Esophagus squamous epithelium (tissue), 5 donors: ENCODE measurements at places on chromosomes 11 and 22.
A peak's percentile ranks its signal among the peaks of the same experiment; 100 is the strongest.

- no peak for DNase-seq
These were observed 54.9 kb downstream of the TRIM44 start for GRCh38 chr11:35717520-35717919.

DNA sequence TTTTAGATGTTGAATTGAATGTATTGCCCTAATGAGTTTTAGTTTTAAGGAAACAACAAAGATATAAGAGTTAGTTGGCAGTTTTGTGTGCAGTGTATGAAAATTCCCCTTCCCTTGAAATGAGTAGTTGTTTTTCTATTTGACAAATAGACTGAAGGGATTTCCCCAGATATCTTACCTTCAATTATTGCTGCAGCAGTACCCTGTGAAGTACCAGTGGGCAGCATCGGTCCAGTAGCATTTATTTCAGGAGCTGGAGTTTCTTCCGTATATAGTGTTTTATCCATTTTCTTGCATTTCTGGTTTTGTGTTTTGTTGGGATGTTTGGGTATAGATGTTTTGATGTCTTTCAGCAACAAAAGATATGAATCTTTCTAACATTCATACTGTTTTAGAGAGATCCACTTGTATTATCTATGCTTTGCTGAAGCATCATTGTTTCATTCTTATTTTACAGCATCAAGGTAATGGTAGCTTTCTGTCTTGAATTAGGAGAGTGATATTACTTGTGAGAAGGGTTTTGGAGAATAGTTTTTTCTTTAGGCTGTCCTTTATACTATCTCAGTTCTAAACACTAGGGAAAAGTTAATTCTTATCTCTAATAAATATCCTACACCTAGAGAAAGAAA lies 7.4 kb downstream of the KMT2A start:
- DNase-seq, result no peak

DNA sequence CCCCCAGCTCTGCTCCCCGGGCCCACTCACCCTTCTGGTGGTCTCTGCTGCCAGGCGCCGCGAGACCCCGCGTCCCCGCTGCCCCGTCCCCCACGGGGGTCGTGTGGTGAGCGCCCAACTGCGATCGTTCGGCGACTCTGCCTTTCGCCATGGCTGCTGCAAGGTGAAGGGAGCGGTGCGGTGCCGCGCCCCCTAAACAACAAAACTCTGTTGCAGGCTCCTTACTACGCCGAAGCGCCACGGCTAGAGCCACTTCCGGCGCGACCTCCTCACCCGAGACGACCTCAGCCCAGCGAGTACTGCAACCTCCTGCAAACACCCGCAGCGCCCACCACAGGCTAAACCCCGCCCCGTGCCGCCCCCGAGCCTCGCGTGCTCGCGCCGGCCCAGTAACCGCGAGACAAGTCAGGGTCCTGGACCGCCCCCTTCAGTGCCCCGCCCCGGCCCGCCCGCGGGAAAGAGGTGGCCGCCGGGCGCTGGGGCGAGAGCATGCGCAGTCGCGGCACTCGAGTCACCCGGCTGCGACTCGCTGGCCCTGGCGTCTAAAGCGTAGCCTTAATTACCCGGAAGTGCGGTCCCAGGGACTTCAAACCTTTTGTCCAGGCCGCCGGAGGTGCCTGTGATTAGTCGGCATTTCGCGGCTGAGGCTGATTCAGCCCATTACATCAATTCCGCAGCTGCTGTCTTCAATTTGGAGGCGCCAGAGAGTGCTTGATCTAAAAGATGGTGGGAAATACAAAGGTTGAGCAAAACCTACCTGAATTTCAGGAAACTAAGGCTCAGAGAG lies at the start of gene TMEM41B:
Gene TMEM41B (minus strand): TSS at position 303 of the 787 bp plus-strand sequence. CDS start 152 bp downstream, at position 151.
- DNase-seq, result peak; percentile 88

DNA sequence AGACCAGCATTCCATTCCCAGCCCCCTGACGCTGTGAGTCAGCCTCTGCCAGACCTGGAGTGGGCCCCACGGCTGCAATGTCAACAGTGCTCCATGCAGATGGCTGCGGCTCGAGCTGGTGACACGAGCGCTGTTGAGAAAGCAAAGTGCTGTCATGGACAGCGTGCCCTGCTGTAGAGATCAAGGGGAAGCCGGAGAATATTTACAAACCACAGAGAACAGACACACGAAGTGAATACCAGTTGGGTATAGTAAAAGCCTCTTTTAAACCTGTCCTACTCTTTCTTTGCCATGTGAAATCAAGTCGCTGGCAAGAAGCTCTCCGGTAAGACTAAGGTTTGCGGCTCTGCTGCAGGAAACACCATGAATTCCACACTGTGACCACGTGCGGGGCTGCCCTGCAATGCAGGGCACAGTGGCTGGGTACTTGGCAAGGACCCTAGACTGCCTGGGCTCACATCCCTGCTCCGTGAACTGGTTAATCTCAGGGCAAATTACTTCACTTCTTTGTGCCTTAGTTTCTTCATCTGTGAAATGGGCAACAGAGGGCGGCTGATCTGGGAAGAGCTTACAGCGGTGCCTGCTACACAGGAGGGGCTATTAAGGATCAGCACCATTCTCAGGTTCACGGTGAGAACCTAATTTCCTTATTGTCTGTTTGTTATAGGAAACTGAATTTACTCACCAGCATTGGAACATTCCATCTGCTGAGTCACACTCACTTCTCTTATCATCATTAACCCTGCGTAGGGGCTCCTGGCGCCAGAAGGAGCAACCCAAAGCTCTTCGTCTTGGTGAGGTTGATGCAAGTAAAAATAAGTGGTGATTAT lies 27.8 kb upstream of the ELFN2 start:
- DNase-seq, result no peak

DNA sequence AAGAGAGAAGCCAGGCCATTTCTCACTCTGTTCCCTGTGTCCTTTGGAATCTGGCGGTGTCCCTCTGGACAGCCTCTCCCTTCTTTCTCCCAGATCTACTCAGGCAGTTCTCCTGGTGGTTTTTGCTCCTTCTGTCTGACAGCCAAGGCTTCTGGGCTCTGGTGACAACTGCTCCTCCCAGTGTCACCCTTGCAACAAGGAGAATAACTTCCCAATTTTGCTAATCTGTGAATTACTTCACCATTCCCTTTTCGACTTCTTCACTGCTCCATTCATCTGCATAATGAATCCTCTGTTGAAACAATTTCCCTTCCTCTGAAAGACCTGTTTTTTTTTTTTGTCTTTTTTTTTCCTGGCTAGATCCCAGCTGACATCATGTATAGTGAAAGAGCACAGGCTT lies 56.3 kb upstream of the PDE3B start:
- DNase-seq, result no peak

- no peak for DNase-seq
These were observed 118.1 kb downstream of the ETS1 start for GRCh38 chr11:128469220-128469619.

GRCh38 chr11:69216647-69217051 lies 60.9 kb downstream of the SMIM38 start:
- no peak for DNase-seq

DNA sequence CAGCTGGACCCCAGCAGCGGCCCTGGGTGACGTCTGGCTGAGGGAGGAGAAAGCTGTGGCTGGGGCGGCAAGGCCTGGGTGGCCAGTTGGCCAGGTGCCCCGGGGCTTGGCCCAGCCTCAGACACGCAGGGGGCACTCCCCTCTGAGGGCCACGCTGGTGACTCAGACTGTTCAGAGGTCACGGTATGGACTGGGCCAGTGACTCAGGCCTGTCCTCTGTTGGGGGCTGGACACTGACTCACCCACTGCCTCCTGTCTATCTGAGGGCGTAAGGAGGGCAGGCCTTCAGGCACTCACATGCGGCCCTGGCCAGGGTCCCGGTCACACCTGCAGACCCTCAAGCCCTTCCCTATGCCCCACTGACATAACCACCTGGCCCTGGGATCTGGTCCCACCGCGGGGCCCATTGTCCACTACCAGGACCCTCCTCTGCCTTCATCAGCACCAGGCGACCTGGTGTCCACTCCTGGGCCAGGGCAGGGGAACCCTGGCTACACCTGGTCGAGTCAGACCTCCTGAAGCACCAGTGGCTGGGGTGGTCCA lies 3.7 kb upstream of the MUC5AC start:
- DNase-seq, result no peak

GRCh38 chr11:61487342-61488025 lies 21.1 kb upstream of the LRRC10B start:
- no peak for DNase-seq

DNA sequence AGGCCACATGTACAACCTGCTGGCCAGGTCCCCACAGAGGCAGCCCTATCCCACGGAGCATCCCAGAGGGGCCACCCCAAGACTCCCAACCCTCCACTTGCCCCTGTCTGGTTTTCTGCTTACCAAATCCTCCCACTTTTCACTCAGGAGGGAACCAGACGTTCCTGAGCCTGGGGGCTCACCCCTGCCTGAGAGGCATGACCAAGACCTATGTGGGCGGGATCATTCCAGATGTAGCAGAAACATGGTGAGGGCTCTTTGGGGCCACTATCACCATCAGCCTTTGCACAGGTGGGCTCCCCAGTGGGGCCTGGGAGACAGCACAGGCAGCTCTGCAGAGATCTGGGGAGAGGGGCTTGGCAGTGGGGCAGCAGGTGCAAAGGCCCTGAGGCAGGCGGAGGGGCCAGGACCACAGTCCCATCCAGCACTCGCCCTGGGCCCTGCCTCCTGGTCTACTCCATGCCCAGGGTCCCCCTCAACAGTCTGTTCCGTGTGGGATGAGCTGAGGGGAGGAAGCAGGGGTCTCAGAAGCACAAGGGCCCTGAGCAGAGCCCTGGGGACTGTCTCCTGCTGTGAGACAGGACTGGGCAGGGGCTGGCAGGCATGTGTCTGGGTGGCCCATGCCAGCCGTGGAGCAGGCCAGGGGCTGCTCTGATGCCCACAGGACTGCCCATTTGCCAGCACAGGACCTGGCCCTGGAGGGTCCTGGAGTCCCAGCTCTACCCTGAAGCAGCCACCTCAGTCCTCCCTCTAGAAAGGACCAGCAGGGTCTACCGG lies 9.4 kb downstream of the PIM3 start:
- DNase-seq, result no peak

DNA sequence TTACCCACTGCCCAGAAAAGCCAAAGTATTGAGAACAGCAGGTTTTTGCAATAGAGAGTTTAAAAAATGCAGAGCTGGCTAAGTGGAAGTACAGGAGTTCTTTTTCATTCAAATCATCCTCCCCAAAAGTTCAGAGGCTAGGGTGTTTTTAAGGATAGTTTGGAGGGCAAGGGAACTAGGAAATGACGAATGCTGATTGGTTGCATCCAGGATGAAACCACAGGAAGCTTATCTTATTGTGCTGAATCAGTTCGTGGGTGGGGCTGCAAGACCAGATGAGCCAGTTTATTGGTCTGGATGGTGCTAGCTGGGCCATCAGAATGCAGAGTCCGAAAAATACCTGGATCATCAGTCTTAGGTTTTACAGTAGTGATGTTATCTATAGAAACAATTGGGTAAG lies 1427.1 kb downstream of the LRRC4C start:
- no peak for DNase-seq

- DNase-seq, result no peak
These were observed 47.5 kb upstream of the PRDM11 start for GRCh38 chr11:45098929-45099328.

GRCh38 chr11:19978668-19979518 lies 181.4 kb downstream of the DBX1 start:
- no peak for DNase-seq

DNA sequence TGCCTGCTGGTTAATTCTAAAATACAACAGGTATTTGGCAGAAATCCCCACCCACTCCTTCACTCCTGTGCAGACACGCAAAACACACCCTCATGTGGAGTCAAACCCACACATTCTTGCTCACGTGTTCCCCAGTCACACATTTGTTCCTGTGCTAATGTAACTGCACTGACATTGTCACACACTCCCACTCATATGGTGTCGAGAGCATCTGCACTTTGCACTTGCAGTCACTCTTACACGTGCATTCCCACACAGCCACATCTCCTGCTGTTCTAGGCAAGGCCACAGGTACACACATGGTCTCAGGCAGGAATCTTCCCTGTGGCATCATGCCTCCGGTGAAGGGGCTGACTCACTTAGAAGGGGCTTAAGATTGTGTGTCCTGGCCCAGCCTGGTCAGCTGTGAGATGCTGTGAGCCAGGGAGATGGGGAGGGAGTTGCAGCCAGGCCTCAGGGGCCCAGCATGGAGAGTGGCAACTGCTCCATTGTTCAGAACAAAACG lies 395.0 kb downstream of the TENM4 start:
- no peak for DNase-seq

GRCh38 chr22:48444320-48445112 lies 1383.2 kb downstream of the BRD1 start:
- DNase-seq, result no peak

DNA sequence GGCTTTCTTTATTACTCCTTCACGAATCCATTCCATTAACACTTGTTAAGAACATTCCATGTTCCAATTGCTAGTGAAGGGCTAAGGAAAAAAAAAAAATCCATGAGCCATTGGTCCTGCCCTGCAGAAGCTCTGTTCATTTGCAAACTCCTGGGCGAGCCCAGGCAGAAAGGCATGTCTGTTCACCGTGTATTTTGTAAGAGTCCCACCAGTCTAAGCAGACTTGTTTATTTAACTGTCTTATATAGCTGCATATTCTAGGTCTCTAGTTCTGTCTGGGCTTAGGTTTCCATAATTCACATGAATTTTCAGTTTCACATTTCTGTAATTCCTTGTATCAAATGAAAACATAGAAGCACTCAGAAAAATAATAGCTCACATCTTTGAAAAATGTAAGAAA lies 97.4 kb upstream of the POU2AF2 start:
- DNase-seq, result no peak

- no peak for DNase-seq
These were observed 473.0 kb downstream of the BRD1 start for GRCh38 chr22:49354516-49355210.

- DNase-seq, result no peak
These were observed 7.1 kb downstream of the SLC1A2 start for GRCh38 chr11:35412285-35412684.

- no peak for DNase-seq
These were observed 45.9 kb downstream of the FDX1 start for GRCh38 chr11:110475671-110476070.

GRCh38 chr22:40602231-40602630 lies 34.3 kb downstream of the MRTFA start:
- no peak for DNase-seq

DNA sequence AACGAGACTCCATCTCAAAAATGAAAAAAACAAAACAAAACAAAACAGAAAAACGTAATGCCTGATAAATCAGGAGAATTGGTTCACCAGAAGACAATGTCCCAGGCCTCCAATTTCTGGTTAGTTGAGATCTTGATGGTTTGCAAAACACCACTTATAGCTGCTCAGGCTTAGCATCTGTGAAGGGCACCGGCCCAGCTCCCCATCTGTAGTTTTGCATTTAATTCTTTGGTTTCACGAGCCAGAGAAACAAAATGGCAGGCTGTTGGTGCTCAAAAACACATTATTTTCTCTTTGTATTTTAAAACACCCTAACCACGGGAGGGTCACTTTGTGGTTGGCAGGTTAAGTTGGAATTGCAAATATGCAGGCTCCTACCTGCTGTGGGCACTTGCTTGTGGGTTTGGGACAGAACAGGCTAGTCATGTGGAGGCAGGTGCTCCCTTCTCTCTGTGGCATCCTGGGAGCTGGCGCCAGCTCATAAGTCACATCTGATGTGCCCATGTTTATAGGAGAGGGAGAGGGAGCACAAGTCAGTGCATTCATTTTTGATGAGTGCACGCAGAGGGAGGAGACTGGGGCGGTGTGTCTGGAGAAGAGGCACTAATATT lies 145.9 kb downstream of the CEP164 start:
- DNase-seq, result no peak

GRCh38 chr22:46931414-46931813 lies 169.0 kb downstream of the TBC1D22A start:
- DNase-seq, result no peak
